ENCODE measurements at places on chromosomes 16 and 17. TPM values are rescaled to one million over a fixed set of nuclear protein-coding genes. Genes with fewer than 3 reads are reported as not detected.

DNA sequence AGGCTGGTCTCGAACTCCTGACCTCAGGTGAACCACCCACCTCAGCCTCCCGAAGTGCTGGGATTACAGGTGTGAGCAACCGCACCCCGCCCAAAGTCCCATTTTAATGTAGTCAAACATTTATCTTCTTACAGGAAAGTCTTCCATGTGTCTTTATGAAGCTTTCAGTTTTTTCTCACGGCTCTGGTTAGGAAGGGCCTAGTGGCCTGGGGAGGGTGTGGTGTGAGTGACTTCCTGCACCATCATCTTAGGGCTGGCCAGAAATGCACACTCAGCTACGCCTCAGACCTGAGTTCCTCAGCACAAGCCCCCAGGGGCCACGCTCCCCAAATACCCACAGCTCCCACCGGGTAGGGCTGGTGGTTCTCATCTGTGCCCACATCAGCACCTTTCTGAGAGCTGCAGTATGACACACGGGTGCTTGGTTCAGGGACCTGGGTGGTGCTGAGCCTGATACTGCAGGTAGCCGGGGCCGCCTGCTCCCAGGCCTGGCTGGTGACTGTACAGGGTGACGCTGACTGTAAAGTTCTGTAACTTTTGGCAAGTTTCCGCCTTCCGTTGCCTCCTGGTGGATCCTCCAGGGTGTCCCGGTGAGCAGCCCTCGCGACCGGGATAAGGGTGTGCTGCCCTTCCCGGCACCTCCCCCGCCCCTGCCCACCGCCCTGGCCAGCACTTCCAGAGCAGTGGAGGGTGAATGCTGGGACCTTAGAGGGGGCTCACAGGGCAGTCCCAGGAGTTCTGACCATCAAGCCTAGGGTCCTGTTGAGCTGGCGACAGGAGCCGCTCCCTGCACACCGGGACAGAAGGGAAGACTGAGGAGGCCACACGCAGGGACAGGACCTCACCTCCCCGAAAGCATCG is 52.5 kb downstream of the ZNF778 start:
- no peak for DNase-seq

DNA sequence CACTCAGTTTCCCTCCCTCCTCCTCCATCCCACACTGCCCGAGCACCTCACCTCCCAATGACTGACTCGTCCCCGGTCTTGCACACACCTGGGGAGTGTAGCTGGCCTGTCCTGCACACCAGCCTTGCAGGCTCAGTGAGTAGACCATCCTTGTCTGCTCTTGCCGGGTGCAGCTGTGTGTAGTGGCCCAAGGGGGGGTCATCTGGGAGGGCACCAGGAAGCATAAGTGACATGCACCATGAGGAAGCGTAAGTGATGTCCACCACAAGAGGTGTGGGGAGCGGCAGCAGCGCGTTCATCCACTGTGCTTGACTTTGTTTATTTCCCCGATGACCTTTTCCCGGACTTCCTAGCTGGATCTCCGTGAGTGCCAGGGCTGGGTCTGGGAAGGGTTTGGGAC is 45.5 kb upstream of the CDR2 start:
- DNase-seq = no peak

DNA sequence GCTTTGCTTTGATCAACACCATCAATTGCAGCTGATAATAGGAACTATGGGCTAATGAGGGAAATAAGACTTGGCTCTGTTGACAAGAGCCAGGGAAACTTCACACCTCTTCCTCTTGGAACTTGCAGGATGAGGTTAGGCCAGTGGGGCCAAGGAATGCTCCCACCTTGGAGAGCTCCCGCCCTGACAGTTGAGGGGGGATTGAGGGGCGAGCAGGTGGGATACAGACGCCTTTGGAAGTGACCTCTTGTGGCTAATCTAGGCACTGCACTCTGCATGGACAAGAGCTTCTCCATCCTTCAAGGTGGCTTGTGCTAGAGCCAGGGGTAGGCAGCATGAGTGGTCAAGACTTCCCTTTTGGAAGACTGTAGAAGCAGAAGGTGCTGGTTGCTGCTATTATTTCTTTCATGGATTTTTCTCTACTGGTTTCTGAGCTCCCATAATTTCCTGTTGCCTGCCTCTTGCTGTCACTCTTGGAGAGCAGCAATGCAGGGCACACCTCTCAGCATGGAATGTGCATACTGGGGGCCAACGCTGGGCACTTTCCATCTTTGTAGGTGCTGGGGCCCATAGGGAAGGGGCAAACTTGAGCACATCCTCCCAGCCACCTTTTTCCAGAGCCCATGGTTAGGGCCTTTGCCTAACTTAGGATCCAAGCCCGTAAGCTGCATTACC is 2.3 kb upstream of the PHF12 start:
- peak; percentile 89 for DNase-seq

- no peak for DNase-seq
Measured at GRCh38 chr17:77163001-77163400, 22.2 kb downstream of the SEC14L1 start.

- no peak for DNase-seq
Measured at GRCh38 chr16:3187798-3188674, at the start of gene OR1F1. Gene OR1F1, plus strand, starts transcription at chr16:3188204.

DNA sequence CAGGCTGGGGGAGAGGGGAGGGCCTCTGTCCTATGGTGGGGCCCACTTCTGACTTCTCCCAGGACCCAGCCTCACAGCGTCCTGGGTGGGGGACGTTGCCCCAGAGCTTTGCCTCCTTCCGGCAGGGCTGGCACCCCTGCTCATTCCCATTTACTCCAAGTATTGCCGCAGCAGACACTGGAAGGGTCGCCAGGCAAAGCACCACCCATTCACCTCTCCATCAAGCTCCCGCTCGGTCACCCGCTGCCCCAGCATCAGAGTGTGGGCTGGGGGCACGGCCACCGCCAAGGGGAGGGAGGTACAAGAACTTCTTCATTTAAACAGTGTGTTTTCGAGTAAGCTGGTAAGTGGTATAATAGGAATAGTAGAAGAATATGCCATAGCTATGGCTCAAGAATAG is 52.8 kb upstream of the GNG13 start:
- DNase-seq = no peak

- no peak for DNase-seq
Measured at GRCh38 chr17:58335061-58335731, 6.6 kb upstream of the TSPOAP1 start.

DNA sequence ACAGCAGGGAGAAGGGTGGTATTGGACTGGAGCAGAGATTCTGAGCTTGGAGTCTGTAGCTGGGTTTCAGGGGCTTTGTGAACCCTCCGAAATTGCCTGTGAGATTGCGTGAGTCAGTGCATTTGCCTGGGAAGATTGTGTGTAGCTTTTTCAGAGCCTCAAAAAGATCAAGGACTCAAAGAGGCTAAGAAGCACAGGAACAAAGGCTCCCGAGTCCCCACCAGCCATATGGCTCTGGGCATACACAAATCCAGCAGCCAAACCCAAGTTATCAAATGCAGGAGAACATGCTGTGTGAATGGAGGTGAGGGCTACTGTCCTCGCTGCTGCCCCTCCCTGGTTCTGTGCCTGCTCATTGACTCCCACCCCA is 3.0 kb downstream of the LRRC75A start:
- no peak for DNase-seq

GRCh38 chr17:82110298-82110697 is 12.3 kb upstream of the FASN start:
- DNase-seq = no peak

- no peak for DNase-seq
Measured at GRCh38 chr17:82343560-82343959, 10.0 kb upstream of the SECTM1 start.

- no peak for DNase-seq
Measured at GRCh38 chr17:45270828-45271418, 9.0 kb upstream of the SPATA32 start.

DNA sequence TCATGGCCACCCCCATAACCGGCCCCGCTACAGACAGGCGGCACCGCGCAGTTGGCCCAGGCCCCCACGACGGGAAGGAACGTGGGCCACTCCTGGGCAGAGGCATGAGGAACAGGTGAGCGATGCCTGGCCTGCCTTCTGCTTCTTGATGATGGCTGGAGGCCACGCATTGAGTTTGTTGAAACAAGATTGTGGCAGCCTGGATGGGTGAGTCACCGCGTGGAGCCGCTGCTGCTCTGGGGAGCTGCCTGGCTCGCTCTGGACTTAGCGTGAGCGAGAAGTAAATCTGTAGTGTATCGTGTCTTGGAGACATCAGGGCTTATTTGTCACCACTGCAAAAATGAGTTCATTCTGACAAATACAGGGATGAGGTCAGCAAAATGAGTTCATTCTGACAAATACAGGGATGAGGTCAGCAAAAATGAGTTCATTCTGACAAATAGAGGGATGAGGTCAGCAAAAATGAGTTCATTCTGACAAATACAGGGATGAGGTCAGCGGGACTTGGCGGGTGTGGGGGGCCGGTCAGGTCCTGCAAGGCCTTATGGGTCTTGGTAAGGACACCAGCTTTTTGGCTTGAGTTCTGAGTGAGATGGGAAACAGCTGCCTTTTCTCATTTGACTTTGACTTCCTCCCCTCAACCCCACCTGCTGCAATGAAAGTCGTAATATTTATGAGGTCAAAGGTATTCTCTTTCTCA is 93.0 kb downstream of the SEC14L1 start:
- DNase-seq = no peak

DNA sequence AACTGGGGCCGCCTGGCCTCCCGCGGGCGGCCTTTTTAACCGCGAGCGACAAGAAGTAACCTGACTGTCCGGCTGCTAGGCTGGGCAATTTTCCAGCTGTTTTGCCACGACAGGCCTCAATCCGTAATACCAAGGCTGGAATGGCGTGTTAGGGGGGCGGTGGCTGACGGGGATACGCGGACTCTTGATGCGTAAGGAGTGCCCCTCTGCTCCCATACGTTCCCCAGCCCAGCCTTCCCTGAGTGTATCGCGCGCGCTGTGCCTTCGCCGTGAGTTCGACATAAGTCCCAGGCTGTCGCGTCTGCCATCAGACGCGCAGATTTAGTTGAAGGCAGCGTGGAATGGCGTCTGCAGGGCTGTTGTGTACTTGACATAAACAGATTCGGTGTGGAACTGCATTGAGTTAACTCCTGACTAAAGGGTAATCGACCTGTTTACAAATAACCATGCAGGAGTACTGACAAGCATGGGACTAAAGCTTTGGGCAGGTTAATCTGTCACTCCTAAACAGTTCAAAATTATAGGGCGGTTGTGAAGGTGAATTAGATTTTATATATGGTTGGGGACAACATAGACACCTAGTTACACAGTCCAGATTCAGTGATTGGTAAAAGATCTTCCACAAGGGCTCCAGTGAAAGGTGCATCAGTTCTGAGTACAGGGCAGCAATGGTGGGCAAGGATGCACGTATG is 16.6 kb upstream of the ERN1 start:
- DNase-seq = no peak

DNA sequence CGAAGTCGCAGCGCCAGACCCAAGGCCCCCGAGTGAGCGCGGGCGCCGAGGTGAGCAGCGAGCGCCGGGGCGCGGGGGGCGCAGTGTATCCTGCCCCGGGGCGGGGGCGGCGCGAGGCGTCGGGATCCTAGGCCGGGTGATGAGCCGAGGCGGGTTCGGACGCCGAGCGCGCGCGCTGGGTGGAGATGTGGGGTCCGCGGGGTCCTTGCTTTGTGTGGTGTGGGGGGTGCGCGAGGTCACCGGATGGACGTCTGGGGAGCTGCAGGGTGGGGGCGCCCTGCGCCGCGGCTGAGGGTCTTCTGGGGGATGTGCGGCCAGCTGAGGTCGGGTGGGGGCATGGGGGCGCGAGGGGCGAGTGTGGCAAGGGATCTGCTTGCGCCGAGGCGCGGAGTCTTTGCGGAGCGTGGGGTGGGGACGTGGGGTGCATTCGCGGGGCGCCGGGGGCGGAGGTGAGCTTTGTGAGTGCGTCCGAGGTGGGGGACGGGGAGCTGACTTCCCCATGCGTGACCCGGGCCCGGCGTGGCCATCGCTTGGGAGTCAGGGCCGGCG is 560 bp downstream of the RAI1 start:
- DNase-seq = no peak

The MEOX1 gene
- 4.7 TPM for total RNA-seq

DNA sequence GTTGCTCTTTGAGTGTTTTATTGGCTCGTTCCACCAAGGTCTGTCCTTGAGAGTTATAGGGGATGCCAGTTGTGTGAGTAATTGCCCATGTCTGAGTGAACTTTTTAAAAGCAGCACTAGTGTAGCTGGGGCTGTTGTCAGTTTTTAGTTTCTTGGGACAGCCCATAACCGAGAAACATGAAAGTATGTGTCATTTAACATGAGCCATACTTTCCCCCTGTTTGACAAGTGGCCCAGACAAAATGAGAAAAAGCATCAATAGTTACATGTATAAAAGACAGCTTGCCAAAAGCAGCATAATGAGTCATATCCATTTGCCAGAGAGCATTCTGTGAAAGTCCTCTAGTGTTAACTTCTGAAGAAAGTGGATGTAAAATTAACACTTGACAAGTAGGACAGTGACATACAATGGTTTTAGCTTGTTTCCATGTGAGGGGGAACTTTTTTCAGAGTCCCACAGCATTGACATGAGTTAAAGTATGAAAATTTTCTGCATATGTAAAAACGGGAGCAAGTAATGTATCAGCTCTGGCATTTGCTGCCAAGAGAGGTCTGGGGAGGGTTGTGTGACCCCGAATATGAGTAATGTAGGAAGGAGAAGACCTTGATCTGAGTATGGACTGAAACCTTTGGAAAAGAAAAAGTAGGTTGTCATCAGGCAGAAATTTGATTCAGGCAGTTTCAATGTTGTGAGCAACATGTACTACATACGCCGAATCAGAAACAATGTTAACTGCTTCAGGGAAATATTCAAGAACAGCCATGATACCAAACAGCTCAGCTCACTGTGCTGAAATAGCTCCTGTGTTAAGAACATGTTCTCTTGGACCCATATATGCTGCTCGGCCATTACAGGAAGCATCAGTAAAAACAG is 56.8 kb upstream of the ARL4D start:
- no peak for DNase-seq

The PDE6G gene
- total RNA-seq = not detected

DNA sequence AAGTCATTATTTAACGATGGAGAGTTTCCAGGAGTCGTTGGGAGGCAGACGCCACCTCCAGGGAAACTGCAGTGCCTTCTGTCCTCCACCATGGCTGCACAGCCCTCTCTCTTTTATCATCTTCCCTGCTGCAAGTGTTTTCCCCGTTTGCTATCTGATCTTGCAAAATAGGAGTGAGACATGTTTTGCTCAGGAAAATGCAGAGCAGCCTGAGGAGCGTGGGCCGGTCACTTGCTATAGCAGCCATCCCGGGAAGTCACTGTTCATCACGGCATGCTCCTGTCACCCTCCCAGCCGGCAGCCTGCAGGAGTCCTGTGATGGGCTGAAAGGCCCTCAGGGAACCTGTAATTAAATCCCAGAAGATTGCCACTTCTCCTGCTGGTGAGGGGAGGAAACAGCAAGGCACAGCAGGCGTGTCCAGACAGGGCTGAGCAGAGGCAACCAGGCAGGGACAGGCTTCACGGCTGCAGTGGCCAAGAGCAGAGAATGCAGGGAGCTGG is 143.1 kb downstream of the GSG1L start:
- DNase-seq = no peak

The MAP2K3 gene
- total RNA-seq = 21.6 TPM

The CCL1 gene
- not detected for total RNA-seq

The NFE2L1 gene
- 190 TPM for total RNA-seq

GRCh38 chr17:80227666-80228065 is 7.4 kb downstream of the SLC26A11 start:
- DNase-seq = no peak

- DNase-seq = no peak
Measured at GRCh38 chr16:31143011-31143693, 6.7 kb downstream of the PRSS36 start.

The CPHXL2 gene
- total RNA-seq = not detected

The KRTAP4-6 gene
- total RNA-seq = not detected

Measured in vagina (tissue), 2 donors.